Activated naive CD8-positive, alpha-beta T cell treated with anti-CD3 and anti-CD28 coated beads, Interleukin-2, amount 10 ng/mL, durations not matched to agents 7 days and 5 days (primary cell): ENCODE measurements at places on chromosomes 12 and 14. TPM values are rescaled to one million over a fixed set of nuclear protein-coding genes. Genes with fewer than 3 reads are reported as not detected.
A peak's percentile ranks its signal among the peaks of the same experiment; 100 is the strongest.

GRCh38 chr14:75277008-75277814 is 1.4 kb upstream of the FOS start:
- DNase-seq, result peak; percentile 75

DNA sequence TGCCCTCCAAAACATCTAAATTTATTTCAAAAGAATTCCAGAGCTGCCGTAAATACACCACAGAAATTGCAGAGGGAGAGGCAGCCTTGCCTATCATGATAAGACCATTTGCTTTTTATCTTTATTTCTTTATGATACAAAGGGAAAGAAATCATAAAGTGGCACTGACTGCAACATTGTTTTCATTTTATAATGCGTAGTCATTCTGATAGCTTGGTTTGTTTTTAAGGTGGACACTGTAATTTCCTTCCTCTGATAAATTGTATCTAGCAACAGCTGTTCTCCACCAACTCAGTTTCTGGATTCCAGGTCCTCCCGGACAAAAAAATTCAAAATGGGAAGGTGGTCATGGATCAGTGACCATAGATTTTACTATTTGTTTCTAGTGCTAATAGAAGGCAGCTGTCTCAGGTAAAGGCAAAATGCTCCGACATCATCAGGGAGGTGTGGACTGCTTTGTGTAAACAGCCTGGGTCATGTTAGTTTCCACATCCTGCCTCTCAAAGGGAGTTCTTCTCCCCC is 623 bp upstream of the TSPAN8 start:
- no peak for DNase-seq

GRCh38 chr14:23093526-23093925 is 1.4 kb downstream of the ACIN1 start:
- DNase-seq, result no peak

DNA sequence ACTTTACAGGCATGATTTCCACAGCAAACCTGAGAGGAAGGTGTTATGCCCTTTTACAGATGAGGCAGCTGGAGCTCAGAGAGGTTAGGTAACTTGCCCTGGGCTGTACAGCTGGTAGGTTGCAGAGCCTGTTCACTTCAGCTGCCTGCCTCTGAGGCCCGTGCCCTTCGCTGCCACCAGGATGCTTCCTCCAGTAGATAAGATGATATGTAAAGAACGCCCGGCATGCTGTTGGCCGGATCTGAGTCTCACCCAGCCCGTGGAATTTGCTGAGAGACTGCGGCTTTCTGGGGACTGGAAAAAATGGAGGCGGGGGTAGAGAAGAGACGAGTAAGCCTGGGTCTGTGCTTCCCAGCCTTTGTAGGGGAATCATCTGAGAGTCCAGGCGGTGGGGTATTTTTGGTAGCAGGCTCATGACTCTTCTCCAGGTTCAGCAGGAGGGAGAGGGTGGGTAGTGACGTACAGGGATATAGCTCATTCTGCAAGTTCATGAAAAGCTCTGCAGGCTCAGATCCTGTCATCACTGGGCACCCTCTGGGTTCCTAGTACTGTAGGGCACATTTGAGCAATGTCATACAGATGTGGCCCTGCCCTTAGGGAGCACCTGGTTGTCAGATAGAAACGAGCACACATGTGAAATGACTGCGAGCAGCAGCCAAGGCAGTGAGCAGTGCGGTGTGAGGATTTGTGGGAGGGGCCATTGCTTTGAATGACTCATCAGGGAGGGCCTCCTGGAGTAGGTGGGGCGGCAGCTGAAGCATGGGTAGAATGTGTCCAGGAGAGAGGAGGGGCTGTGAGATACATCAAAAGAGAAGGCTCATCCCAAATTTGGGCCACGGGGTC is 159.4 kb downstream of the TSPAN9 start:
- no peak for DNase-seq

- DNase-seq, result peak; percentile 84
Observed at GRCh38 chr12:108633534-108634248, at the start of gene SELPLG. Gene SELPLG, minus strand, starts transcription at chr12:108633894. Its CDS starts 9,587 bp downstream, at chr12:108624307.

GRCh38 chr12:1279050-1279449 is 288.0 kb downstream of the ERC1 start:
- no peak for DNase-seq

DNA sequence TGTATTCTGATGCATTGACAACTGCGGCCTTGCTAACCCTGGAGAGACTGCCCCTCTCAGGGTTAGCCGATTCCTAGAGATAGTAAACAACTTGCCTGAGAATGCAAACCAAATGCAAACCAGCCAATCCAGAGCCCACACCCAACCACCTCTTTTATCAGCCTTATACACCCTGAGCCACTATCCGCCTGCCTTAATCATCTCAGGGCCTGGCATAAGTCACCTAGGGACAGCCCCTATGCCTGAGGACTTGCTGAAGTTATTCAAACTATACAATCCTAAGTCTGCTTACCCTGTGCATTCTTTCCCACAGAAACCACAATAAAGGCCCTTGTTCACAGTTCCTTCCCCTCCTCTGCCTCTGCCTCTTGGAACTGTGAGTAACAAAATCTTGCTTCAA is 177.2 kb downstream of the KCNA5 start:
- no peak for DNase-seq

GRCh38 chr12:18752280-18752920 is 14.5 kb downstream of the CAPZA3 start:
- DNase-seq, result no peak

GRCh38 chr12:67692966-67693365 is 44.4 kb downstream of the DYRK2 start:
- DNase-seq, result no peak

Gene TSPAN8
- total RNA-seq, result not detected

Gene KRT6A
- not detected for total RNA-seq

DNA sequence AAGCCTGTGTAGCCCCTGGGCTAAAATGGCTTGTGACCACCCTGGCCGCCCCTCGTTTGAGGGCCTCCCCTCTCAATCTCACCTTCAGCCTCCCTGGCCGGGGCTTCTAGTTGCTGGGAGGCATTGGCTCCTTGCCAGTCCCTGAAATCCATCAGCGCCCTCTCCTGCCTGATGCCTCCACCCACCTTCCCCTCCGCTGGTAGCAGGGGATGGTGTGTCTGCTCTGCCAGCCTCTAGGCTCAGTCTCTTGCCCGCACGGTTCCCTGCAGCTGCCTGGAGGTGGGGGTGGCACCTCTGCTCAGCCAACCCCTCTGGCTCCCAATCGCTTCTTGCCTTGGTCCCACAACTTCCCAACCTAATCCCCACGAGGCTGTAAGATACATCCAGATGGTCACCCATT is 167.9 kb downstream of the PHETA1 start:
- no peak for DNase-seq

GRCh38 chr14:51398898-51399297 is 158.9 kb downstream of the TMX1 start:
- no peak for DNase-seq

DNA sequence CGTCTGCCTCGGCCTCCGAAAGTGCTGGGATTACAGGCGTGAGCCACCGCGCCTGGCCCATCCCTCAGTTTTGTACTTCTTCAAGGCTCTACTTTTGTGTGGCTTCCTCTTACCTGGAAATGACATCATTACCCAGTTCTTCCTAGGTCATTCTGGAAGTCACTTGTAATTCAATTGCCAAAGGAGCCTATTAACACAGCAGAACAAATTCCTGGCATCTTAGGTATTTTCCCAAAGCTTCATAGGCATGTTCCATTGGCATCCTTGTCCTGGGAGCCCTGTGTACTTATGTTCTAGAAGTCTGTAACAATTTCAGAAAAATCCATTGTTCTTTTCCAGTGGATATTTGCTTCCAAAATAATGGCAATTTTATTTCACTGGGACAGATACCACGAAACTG is 60.6 kb downstream of the DAAM1 start:
- no peak for DNase-seq
